ENCODE measurements at places on chromosomes 13 and 19.

DNA sequence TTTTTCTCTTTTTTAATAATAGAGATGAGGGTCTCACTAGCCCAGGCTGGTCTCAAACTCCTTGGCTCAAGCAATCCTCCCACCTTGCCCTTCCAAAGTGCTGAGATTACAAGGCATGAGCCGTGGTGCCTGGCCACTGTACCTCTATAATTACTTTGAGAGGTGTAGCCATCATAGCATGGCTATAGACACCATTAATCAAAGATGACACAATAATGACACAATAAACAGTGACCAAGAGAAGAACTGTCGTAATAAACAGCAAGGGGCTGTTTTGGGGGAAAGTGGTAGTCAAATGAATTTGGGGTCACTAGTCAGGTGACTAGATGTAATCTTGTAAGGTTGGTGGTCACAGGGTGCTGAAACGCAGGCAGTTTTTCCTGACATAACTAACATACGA lies 30.4 kb downstream of the KLF5 start:
- peak; percentile 9 for DNase-seq

- DNase-seq: no peak
Observed at GRCh38 chr13:106003651-106004050, 531.8 kb downstream of the EFNB2 start.

DNA sequence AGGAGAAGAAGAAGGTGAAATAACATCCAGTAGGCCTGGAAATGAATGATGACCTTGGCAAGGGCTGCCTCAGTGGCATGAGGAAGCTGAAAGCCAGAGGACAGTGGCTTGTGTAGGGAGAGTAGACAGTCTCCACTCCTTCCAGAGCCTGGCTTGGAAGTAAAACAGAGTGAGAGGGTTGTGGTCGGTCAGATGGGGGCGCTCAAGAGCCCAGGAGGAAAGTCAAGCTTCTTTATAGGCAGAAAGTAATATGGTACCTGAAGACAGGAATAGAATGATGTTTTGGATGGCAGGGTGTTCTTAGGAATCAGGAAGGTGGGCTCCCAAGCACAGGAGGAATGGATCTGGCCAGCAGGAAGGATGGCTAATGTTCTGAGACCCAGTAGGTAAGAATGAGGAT lies 75.1 kb upstream of the TSC22D1 start:
- no peak for DNase-seq

DNA sequence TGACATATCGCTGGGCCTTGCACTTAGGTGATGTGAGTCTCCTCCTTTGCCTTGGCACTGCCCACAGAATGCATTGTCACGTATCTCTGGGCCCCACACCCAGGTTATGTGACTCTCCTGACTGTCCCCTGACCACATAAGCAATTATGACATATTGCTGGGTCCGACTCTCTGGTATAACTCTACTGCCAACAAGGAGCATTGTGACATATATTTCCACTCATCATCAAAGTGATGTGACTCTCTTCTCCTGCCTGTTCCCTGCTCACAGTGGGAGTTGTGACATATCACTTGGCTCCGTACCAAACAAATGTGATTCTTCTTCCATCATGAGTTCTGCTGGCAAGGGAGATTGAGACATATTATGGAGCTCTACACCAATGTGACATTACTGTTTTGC lies 15.4 kb upstream of the ZNF681 start:
- no peak for DNase-seq

DNA sequence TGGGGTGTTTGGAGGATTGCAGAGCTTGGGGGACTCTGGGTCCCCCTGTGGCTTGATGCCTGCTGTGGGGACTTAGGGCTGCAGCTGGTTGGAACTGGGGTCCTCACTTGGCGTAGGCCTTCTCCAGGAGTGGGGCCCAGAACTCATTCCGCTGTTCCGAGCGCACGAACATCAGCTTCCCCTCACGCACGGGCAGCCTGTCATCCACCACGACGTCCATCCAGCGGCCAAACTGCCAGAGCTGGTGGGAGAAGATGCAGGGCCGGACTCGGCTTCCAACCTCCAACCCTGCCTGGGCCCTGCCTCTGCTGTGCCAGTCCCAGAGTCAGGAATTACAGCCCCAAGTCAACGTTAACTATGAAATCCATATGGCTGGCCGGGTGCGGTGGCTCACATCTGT lies 2.6 kb downstream of the CAPN12 start:
- no peak for DNase-seq

GRCh38 chr19:57830071-57830602 lies at the start of gene ZNF587B:
TSS of gene ZNF587B (plus strand) at chr19:57830299. CDS start at chr19:57830529, 230 bp downstream.
- no peak for DNase-seq

DNA sequence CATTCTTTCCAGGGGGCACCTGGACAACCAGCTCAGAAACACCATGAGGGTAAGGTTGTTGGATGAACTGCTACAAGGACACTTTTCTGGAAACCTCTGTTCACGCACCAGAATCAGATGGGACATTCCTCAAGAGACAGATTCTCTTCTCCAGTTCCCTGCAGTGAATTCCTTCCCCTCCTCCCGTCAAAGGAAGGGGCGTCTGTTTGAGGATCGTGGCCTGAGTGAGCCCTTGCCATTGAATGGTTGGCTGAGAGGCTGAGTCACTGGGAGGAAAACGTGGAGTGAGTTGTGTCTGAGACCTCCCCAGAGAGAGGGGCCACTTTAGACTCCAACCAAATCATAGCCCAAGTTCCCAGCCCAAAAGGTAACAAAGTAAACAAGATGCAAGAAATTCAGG lies 79.4 kb upstream of the ZNF507 start:
- no peak for DNase-seq

DNA sequence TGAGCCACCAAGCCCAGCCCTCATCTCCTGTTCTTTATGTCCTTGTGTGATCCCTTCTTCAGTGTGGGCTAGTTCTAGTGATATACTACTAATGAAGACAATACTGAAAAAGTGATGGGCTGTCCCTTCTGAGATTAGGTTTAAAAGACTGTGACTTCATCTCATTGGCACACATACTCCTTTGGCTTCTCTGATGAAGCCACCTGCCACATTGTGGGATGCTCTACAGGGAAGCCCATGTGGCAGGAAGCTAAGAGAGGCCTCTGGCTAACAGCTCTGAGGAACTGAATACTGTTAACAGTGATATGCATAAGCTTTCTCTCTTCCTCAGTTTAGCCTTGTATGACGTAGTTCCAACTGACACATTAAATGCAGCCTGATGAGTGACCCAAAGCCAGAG lies 13.6 kb downstream of the CSNK1A1L start:
- DNase-seq: no peak

DNA sequence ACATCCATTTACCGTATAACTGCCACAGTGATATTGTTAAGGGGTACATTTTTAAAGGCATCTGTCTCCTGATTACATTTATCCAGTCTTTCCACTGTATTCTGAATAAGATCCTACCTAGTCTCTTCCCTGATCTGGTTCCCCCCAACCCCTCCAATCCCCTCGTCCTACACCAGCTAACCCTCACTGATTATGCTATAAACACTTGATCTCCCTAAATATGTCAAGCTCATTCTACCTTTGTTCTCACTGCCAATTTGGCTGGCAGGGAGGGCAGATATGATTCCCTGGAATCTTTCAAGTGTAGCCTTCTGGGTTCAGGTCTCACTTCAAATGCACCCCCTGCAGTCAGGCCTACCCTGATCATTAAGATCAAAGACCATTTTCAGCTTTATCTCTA lies 1379.8 kb upstream of the MIR17HG start:
- no peak for DNase-seq

- DNase-seq: no peak
Observed at GRCh38 chr13:98896868-98897144, 81.1 kb downstream of the DOCK9 start.

DNA sequence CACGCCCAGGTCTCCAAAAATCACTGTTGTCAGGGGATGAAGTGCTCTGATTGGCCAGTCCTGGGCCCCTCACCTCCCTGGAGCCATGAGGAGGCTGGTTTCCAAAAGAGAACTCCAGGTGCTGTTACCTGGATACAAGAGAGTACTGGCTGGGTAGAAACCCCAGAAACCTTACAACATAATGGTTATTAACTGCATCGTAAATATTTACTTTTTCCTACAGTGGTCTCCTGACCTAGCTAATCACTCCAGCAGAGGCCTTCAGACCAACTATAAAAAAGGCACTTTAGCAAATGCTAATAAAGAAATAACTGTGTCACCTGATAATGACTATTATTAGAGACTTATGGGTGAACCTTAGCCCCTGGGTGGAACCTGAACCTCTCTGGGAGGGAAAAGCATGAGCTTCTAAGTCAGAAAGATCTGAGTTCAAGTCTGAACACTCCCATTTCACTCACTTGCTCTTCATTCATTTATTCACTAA lies 1.5 kb upstream of the IGSF23 start:
- no peak for DNase-seq

GRCh38 chr19:17645339-17645963 lies 42.7 kb downstream of the UNC13A start:
- no peak for DNase-seq

DNA sequence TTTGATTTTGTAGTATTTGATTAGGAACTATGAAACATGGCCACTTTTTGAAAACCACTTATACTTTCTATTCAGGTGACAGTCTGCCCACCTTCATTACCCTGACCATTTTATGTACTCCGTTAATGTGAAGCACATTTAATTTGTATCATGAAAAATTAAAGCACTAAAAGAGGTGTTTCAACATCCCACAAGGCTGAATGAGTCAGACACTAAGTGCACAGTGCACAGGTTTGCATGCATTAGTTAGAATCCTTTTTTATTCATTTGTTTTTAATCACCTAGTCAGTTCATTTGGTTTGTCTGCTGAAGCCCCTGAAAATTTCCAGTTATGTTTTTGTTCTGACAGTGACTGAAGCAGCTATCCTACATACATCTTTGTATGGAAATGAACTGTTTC lies 271.0 kb downstream of the SLITRK5 start:
- no peak for DNase-seq

DNA sequence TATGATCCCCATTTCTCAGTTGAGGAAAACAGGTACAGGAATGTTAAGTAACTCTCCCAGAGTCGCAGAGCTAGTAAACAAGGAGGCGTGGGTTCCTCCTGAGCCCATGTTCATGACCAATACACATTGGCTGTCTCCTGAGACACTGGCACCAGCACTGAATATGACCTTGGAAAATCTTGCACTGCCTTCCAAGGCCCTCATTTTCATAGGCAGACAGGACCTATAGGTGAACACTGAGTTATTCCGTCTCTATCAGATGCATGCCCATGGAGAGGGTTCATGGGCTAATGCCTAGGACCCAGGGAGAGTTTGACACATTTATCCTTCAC lies 504.8 kb downstream of the RFC3 start:
- no peak for DNase-seq

DNA sequence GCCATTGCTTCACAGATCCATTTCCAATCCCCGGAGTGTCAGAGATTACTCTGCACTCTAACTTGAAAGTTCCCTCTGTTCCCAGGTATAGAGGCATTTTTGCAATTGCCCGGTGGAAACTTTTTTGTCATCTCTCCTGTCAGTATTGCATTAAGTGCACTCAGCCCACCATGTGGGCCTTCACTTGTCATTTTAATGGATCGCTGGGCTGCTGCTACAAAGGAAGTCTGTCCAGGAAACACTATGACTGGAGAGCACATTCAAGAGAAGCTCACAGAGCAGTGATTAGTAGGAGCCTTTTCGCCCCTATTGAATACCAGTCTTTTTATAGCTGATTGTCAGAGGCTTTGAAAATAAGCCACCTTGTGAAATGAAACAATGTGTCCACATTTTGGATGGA lies 180.9 kb downstream of the B3GLCT start:
- DNase-seq: no peak

DNA sequence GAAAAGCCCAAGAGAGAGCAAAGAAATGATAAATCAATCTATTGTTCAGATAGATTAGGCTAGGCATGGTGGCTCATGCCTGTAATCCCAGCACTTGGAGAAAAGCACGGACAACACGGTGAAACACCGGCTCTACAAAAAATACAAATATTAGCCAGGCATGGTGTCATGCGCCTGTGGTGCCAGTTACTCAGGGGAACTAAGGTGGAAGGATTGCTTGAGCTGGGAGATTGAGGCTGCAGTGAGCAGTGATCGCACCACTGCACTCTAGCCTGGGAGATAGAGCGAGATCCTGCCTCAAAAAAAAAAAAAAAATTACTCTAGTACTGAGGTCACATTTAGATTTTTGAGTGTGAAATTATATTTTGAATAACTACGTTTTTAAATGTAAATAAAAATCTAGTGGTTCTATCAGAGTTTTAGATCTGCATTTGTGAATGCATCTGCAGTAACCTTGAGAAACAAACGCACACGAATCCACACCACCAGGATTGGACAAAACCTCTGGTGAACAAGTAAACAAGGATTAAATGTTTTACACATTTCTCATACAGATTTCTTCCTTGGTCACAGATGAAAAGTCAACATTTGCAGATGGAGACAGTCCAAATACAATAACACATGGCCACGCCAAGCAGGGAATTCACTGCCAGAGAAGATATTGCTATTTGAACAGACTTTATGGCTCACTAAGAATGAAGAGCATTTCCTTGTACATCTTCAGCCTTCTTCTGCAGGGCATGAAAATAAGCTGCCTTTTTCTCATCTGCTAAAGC lies 917.6 kb downstream of the PCDH9 start:
- DNase-seq: no peak

DNA sequence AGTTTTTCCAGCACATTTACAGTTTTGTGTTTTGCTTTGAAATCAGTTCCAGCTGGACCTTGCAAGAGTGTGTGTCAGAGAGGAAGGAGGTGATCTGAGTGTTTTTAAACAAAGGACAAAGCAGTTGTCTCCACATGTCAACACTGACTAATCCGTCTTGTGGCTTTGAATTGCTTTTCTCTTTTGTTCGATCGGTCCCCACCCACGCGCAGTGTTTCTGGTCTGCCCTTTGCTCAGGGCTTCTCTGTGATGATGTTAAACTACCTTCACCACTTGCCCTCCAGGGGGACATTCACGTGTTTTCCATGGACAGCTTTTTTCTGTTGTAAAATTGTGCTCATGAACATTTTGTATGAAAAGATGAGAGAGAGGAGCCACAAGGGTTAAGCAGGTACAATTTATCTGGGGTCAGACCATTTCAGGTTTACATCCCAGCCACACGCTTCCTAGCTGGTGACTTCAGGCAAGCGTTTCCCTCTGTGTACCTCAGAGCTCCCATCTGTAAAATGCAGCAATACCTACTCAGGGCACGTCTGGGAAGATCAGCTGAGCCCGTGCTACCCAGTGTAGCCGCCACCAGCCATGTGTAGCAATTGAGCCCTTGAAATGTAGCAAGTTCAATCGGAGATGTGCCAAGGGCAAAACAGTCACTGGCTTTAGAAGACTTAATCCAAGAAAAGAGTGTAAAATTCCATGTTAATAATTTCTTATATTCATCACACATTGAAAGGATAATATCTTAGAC lies 13.5 kb upstream of the PLA2G4C start:
- no peak for DNase-seq

- DNase-seq: no peak
Observed at GRCh38 chr13:81116461-81117282, 775.7 kb upstream of the SPRY2 start.

DNA sequence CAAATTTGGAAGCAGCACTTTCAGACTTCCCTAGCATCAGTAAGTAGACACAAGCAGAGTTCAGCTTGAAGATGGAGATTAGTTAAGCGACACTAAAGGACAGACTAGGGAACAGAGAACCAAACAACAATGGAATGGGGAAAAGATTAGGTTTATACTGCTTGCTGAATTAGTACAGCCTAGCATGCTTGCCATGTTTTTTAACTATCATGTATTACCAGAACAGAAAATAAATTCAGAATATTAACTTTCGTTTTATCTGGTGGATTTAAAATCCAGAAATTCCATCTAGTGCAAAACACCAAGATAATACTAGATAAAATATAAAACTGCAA lies 451.5 kb upstream of the SLC10A2 start:
- no peak for DNase-seq

- DNase-seq: no peak
Observed at GRCh38 chr19:44282846-44283245, 22.0 kb downstream of the ZNF235 start.

GRCh38 chr13:40984668-40985366 lies 34.3 kb downstream of the ELF1 start:
- DNase-seq: no peak
